ENCODE measurements at places on chromosomes 12 and 14. TPM values are rescaled to one million over a fixed set of nuclear protein-coding genes. Genes with fewer than 3 reads are reported as not detected.

DNA sequence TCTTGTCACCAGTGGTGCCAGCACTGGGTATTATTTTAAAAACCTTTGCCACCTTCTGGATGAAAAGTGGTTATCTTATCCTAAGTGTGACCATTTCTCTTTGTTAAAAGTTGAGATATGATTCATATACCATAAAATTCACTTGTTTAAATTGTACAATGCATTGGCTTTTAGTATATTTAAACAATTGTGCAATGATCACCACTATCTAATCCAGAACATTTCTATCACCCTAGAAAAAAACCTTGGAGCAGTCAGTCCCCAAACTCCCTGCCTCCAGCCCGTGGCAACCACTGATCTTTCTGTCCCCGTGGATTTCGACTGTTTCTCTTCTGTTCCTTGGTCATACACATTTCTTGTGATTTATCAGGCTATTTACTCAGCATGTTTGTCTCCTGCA is 28.3 kb downstream of the SH2B3 start:
- ATAC-seq: no peak

- ATAC-seq: peak; percentile 21
Observed at GRCh38 chr12:121796855-121797751, 3.6 kb upstream of the RHOF start.

GRCh38 chr12:50934981-50935807 is 17.1 kb upstream of the HIGD1C start:
- ATAC-seq: no peak

The EID3 gene
- total RNA-seq: 4.8 TPM

The EXOC3L4 gene
- total RNA-seq: 0.87 TPM

- no peak for ATAC-seq
Observed at GRCh38 chr12:110235383-110235782, 45.7 kb upstream of the ATP2A2 start.

GRCh38 chr14:28661171-28661772 is 105.3 kb upstream of the FOXG1 start:
- ATAC-seq: peak; percentile 28

The IL26 gene
- not detected for total RNA-seq

GRCh38 chr12:124756760-124757159 is 106.9 kb downstream of the SCARB1 start:
- ATAC-seq: no peak

The NUAK1 gene
- 32.3 TPM for total RNA-seq

DNA sequence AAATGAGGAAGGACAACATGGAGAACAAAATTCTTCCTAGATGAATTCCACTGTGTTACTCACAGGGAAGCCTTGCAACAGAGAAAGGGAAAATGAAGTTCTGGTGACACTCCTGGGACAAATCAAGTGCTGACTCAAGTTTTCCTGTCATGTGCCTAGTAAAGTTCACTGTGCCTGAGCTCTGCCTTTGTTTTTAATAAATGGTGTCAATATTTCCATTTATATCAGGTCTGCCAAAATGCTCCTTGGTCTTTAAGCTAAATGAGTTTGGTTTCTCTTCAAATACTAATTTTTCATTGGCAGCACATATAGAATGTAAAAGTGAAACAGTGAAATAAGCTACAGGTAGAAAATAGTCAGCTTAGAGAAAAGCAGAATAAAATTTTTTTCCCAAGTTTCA is 33.0 kb downstream of the HIGD1C start:
- peak; percentile 48 for ATAC-seq

All from motor neuron (in vitro differentiated cells).